Ascending aorta (tissue), 2 donors: ENCODE measurements at places on chromosomes 7 and 10. TPM values are rescaled to one million over a fixed set of nuclear protein-coding genes. Genes with fewer than 3 reads are reported as not detected.

GFRA1 gene
- total RNA-seq, result 7.0 TPM

- no peaks in the 10 kb centered on the region for H3K36me3 ChIP-seq
- H3K27ac ChIP-seq, result no peak overlapping the region
- no peak overlapping the region for H3K4me3 ChIP-seq
- no peak for DNase-seq
These were observed 28.8 kb upstream of the BNIP3 start for GRCh38 chr10:132010483-132010882.

LDB3 gene
- total RNA-seq, result 27.4 TPM

- no peak for DNase-seq
- H3K27me3 ChIP-seq, result no peaks in the 10 kb centered on the region
- H3K27ac ChIP-seq, result no peak overlapping the region
These were observed 92.5 kb upstream of the PITRM1 start for GRCh38 chr10:3265088-3265487.

- no peak overlapping the region for H3K27ac ChIP-seq
- H3K4me3 ChIP-seq, result no peak overlapping the region
- DNase-seq, result no peak
- H3K4me1 ChIP-seq, result no peaks in the 10 kb centered on the region
- H3K36me3 ChIP-seq, result no peaks in the 10 kb centered on the region
These were observed 882.3 kb downstream of the PCDH15 start for GRCh38 chr10:53918755-53919154.

MRLN gene
- total RNA-seq, result not detected

VTI1A gene
- total RNA-seq, result 32.5 TPM

CLCN1 gene
- total RNA-seq, result not detected

GRCh38 chr10:6140141-6140841 is 51.5 kb downstream of the RBM17 start:
- H3K27me3 ChIP-seq, result no peaks in the 10 kb centered on the region
- peaks cover 4% of the 10 kb centered on the region for H3K4me1 ChIP-seq
- no peak overlapping the region for H3K4me3 ChIP-seq
- no peak overlapping the region for H3K27ac ChIP-seq
- no peak for DNase-seq

GRCh38 chr10:91088300-91089140 is 131.9 kb upstream of the PCGF5 start:
- peak overlapping the region; percentile 72 for H3K27ac ChIP-seq
- DNase-seq, result no peak
- H3K27me3 ChIP-seq, result no peaks in the 10 kb centered on the region
- no peak overlapping the region for H3K4me3 ChIP-seq
- H3K4me1 ChIP-seq, result peaks cover 25% of the 10 kb centered on the region

GRCh38 chr7:14158111-14158510 is 168.6 kb upstream of the ETV1 start:
- H3K4me1 ChIP-seq, result no peaks in the 10 kb centered on the region
- H3K36me3 ChIP-seq, result no peaks in the 10 kb centered on the region
- no peak overlapping the region for H3K4me3 ChIP-seq

DNA sequence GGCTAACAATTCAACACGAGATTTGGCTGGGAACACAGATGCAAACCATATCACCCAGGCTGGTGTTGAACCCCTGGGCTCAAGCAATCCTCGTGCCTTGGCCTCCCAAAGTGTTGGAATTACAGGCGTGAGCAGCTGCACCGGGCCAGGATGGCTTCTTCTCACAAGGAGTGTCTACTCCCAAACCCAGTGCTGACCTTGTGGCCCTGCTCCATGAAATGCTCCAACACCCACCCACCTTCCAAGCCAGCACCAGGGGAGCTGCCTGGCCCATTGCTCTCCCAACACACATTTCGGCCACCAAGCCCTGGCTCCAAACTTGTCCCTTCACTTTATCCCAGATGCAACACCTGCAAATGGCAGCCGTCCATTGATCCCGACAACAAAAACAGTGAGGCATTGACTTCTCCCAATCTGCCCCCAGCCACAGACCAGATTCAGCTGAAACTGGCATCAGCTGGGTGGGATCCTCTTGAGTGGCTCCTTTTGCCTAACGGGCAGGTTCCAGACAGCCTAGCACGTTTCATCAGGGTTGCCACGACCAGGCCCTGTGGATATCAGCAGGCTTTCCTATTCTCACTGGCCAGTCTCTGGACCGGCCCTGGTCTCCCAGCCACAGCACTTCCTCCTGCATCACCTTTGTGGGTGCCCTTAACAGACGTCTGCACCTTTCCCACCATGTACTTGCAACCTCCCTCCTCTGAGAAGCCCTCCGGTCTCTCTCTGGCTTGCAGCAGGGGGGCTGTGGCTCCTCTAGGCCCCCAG is 105.7 kb upstream of the CARD11 start:
- no peaks in the 10 kb centered on the region for H3K4me1 ChIP-seq
- no peaks in the 10 kb centered on the region for H3K27me3 ChIP-seq
- H3K27ac ChIP-seq, result no peak overlapping the region

GRCh38 chr7:50088463-50089129 is 4.5 kb downstream of the ZPBP start:
- no peak overlapping the region for H3K4me3 ChIP-seq
- H3K27me3 ChIP-seq, result no peaks in the 10 kb centered on the region
- H3K4me1 ChIP-seq, result peaks cover 5% of the 10 kb centered on the region
- no peak for DNase-seq
- H3K36me3 ChIP-seq, result no peaks in the 10 kb centered on the region
- no peak overlapping the region for H3K27ac ChIP-seq

DNA sequence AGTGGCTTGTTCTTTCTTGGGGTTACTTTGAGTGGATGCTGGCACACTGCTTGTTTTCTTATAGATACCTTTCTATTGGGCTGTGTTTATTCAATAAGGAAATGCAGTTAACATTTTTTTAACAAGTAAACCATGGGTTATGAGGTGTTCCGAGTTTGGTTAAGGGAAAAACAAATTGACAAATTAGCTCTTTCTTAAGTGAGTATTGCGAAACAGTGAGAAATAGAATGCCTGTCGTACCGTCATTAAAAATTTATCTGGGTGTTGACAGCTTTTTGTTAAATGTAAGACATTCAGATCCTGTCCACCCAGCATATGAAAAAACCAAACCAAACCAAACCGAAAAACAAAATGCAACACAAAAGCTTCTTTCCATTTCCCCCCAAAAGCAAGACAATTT is 6.2 kb downstream of the CUX1 start:
- H3K27ac ChIP-seq, result peak overlapping the region; percentile 44
- H3K27me3 ChIP-seq, result no peaks in the 10 kb centered on the region
- H3K4me1 ChIP-seq, result peaks cover 3% of the 10 kb centered on the region
- H3K36me3 ChIP-seq, result no peaks in the 10 kb centered on the region
- H3K4me3 ChIP-seq, result peak overlapping the region; percentile 31

GRCh38 chr10:133336118-133336576 is 549 bp downstream of the CALY start:
- peaks cover 27% of the 10 kb centered on the region for H3K27me3 ChIP-seq
- H3K27ac ChIP-seq, result no peak overlapping the region

PTF1A gene
- total RNA-seq, result not detected

DNA sequence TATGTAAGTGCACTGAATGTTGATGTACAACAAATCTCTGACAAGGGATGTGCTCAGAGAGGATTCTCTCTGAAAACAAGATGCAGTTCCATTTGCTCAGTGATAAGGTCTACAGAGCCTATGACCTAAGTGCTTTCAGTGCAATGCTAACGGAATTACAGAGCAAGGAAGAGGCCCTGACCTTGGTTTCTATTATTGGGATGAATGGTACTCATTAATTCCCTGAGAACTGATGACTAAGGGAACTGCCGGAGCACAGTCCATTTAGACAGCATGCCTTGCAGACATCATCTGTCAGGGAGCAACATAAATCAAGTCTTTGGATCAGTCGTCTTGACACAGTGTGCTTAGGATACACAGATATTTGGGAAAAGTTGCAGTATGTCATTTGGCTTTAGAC is 340.8 kb downstream of the PHTF2 start:
- no peaks in the 10 kb centered on the region for H3K27me3 ChIP-seq
- no peaks in the 10 kb centered on the region for H3K4me1 ChIP-seq
- H3K4me3 ChIP-seq, result no peak overlapping the region
- H3K36me3 ChIP-seq, result no peaks in the 10 kb centered on the region
- no peak for DNase-seq

- no peaks in the 10 kb centered on the region for H3K27me3 ChIP-seq
- peaks cover 9% of the 10 kb centered on the region for H3K36me3 ChIP-seq
- no peak overlapping the region for H3K27ac ChIP-seq
- no peaks in the 10 kb centered on the region for H3K4me1 ChIP-seq
- H3K4me3 ChIP-seq, result no peak overlapping the region
- no peak for DNase-seq
These were observed 50.1 kb downstream of the NSUN6 start for GRCh38 chr10:18601321-18601720.

GRCh38 chr10:117217196-117217761 is 20.0 kb downstream of the KCNK18 start:
- peaks cover 8% of the 10 kb centered on the region for H3K4me1 ChIP-seq
- H3K27ac ChIP-seq, result no peak overlapping the region
- peaks cover 18% of the 10 kb centered on the region for H3K27me3 ChIP-seq
- H3K4me3 ChIP-seq, result peak overlapping the region; percentile 62
- H3K36me3 ChIP-seq, result no peaks in the 10 kb centered on the region

- H3K36me3 ChIP-seq, result no peaks in the 10 kb centered on the region
- DNase-seq, result no peak
- H3K4me1 ChIP-seq, result peaks cover 4% of the 10 kb centered on the region
- H3K27me3 ChIP-seq, result no peaks in the 10 kb centered on the region
- H3K27ac ChIP-seq, result no peak overlapping the region
- no peak overlapping the region for H3K4me3 ChIP-seq
These were observed 12.2 kb upstream of the KLRG2 start for GRCh38 chr7:139495580-139496125.

- H3K4me3 ChIP-seq, result no peak overlapping the region
- H3K27me3 ChIP-seq, result no peaks in the 10 kb centered on the region
- H3K27ac ChIP-seq, result no peak overlapping the region
- no peaks in the 10 kb centered on the region for H3K4me1 ChIP-seq
- DNase-seq, result no peak
These were observed 129.2 kb downstream of the SRI start for GRCh38 chr7:88090671-88091070.

FAM25C gene
- total RNA-seq, result not detected

GRCh38 chr10:74988054-74988775 is 123.2 kb upstream of the SAMD8 start:
- H3K36me3 ChIP-seq, result peaks cover 5% of the 10 kb centered on the region
- H3K27ac ChIP-seq, result no peak overlapping the region
- no peak overlapping the region for H3K4me3 ChIP-seq
- peaks cover 15% of the 10 kb centered on the region for H3K4me1 ChIP-seq

TBXAS1 gene
- 3.8 TPM for total RNA-seq

DNA sequence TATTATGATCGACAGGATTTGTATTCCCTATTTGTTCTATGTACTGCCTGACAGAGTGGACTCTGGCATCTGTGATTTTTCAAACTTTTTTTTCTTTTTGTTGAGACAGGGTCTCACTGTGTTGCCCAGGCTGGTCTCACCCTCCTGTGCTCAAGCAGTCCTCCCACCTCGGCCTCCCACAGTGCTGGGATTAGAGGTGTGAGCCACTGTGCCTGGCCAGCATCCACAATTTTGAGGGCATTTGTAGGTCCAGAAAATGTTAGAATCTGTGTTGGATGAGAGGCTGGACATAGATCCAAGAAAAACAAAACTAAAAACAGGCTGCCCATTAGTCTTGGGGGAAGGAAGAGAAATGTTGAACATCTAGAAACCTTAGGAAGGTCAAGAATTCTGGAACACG is 34.3 kb downstream of the SGPL1 start:
- H3K4me1 ChIP-seq, result no peaks in the 10 kb centered on the region
- no peak for DNase-seq
- H3K4me3 ChIP-seq, result no peak overlapping the region
- H3K27ac ChIP-seq, result no peak overlapping the region

DNA sequence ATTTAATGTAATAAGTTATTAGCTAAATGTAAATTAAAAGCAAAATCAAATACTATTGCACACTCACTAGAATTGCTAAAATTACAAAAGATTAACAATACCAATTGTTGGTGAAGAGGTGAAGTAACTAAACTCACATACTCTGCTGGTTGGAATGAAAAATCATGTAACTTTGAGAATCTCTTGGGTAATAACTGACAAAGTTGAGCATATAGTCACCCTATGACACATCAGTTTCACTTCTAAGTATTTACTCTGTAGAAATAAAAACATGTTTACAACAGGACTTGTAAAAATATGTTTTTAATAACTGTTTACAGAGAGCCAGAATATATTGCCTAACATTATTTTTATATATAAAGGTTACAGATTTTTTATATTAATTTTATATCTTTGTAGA is 33.6 kb downstream of the CNTNAP2 start:
- H3K27me3 ChIP-seq, result no peaks in the 10 kb centered on the region
- DNase-seq, result no peak
- no peaks in the 10 kb centered on the region for H3K4me1 ChIP-seq
- no peak overlapping the region for H3K27ac ChIP-seq
- H3K36me3 ChIP-seq, result no peaks in the 10 kb centered on the region

ARID5B gene
- 92.5 TPM for total RNA-seq

GRCh38 chr10:12191715-12192114 is 4.0 kb downstream of the NUDT5 start:
- peaks cover 9% of the 10 kb centered on the region for H3K4me1 ChIP-seq
- DNase-seq, result no peak
- H3K27me3 ChIP-seq, result no peaks in the 10 kb centered on the region
- H3K27ac ChIP-seq, result no peak overlapping the region
- H3K4me3 ChIP-seq, result no peak overlapping the region

DNA sequence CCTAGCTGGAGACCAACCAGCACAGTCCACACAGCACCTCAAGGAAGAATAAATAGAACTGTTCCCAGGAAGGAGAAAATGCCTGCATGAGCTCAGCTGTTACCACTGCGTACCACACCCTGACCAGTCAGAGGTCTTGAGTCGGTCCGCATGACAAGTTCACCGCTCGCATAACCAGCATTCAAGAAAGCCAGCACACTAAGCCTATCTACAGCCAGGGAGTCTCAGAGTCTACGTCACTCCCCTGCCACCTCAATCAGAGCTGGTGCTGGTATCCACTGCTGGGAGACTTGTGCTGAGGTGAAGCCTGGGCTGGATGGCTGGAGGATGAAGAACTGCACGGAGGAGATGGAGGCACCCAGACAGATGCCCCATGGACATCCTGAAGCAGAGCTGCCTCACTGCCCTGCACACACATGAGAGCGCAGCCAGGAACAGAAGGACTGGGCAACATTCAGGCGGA is 19.6 kb downstream of the AKR1C1 start:
- peak overlapping the region; percentile 51 for H3K27ac ChIP-seq
- DNase-seq, result peak; percentile 26
- H3K27me3 ChIP-seq, result no peaks in the 10 kb centered on the region
- no peak overlapping the region for H3K4me3 ChIP-seq
- H3K4me1 ChIP-seq, result peaks cover 3% of the 10 kb centered on the region

- no peaks in the 10 kb centered on the region for H3K4me1 ChIP-seq
- no peak overlapping the region for H3K4me3 ChIP-seq
- H3K36me3 ChIP-seq, result no peaks in the 10 kb centered on the region
- no peaks in the 10 kb centered on the region for H3K27me3 ChIP-seq
These were observed 436.8 kb upstream of the C7orf33 start for GRCh38 chr7:148153616-148154284.

GRCh38 chr7:23377134-23377533 is 78.0 kb downstream of the MALSU1 start:
- no peak for DNase-seq
- no peaks in the 10 kb centered on the region for H3K36me3 ChIP-seq
- no peaks in the 10 kb centered on the region for H3K27me3 ChIP-seq
- H3K4me3 ChIP-seq, result no peak overlapping the region
- no peaks in the 10 kb centered on the region for H3K4me1 ChIP-seq
